ENCODE measurements at places on chromosomes 4 and X. TPM values are rescaled to one million over a fixed set of nuclear protein-coding genes. Genes with fewer than 3 reads are reported as not detected.

DNA sequence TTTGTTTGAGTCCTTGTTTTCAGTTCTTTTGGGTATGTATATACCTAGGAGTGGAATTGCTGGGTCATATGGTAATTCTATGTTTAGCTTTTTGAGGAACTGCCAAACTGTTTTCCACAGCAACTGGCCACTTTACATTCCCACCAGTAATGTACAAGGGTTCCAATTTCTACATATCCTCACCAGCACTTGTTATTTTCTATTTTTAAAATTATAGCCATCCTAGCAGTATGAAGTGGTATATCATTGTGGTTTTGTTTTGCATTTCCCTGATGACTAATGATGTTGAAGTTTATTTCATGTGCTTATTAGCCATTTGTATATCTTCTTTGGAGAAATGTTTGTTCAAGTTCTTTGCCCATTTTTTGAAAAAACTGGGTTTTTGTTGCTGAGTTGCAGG is 39.6 kb downstream of the TMEM164 start:
- no peak for DNase-seq

GRCh38 chrX:74104356-74105015 is 199.5 kb upstream of the ZCCHC13 start:
- DNase-seq: no peak

GRCh38 chrX:21699136-21699535 is 41.0 kb upstream of the KLHL34 start:
- no peak for DNase-seq

- no peak for DNase-seq
Observed at GRCh38 chr4:956531-957230, 16.7 kb downstream of the DGKQ start.

KIAA1210 gene
- total RNA-seq: not detected

- no peak for DNase-seq
Observed at GRCh38 chr4:75696071-75696470, 22.9 kb upstream of the G3BP2 start.

GRCh38 chr4:83010111-83010521 is 507 bp downstream of the LIN54 start:
- no peak for DNase-seq

- no peak for DNase-seq
Observed at GRCh38 chr4:35511851-35512250, 732.5 kb downstream of the ARAP2 start.

QDPR gene
- 43.4 TPM for total RNA-seq

- DNase-seq: peak; percentile 17
Observed at GRCh38 chrX:49308604-49309269, 5.3 kb downstream of the GAGE10 start.

GRCh38 chr4:33941854-33942253 is 2302.5 kb downstream of the ARAP2 start:
- DNase-seq: no peak

GRCh38 chr4:145481942-145482208 is 222 bp downstream of the SMAD1 start:
- no peak for DNase-seq

SSX3 gene
- not detected for total RNA-seq

CDK16 gene
- 193 TPM for total RNA-seq

CLDN22 gene
- total RNA-seq: not detected

- DNase-seq: peak; percentile 15
Observed at GRCh38 chrX:104343428-104344129, 88.8 kb upstream of the ESX1 start.

DNA sequence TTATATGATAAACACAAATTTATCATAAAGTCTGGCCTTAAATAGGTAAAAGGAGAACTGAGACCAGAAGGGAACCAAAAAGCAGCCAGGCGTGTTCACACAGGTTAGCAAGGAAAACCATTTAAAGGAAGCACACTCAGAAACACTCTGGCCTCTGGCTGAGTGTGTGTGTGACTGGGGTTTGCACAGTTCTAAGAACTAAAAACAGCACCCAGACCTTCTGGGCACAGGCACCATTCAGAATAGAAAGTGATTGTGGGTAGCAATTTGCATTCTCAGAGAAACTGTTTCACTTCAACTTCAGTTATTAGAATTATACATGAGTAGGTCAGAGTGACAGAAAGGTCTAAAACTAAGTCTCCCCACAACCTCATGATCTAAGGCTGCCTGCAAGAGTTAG is 10.0 kb downstream of the GPR82 start:
- DNase-seq: no peak

GRCh38 chr4:56708146-56708545 is 27.1 kb upstream of the HOPX start:
- no peak for DNase-seq

BBS7 gene
- 3.8 TPM for total RNA-seq

- DNase-seq: no peak
Observed at GRCh38 chr4:4759232-4759631, 100.2 kb upstream of the MSX1 start.

GRCh38 chr4:89026542-89026941 is 30.4 kb downstream of the FAM13A start:
- DNase-seq: no peak

DNA sequence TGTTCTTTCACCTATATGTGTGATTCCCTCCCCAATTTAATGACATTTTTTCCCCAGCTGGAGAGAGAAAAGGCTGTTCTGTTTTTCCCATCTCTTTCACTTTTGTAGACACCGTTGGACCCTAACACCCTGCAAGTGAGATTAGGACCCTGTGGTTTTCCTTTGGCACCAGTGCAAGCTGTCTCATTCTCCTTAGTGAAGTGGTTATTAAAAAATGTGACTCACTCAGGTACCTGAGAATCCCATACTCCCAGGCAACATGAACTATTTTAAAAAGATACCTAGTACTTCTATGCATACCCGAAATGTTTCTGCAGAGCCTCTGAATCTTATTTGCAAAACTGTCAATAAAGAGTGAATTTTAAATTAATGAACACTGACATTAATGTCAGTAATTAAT is 175.7 kb upstream of the TBC1D9 start:
- no peak for DNase-seq

ARMCX6 gene
- total RNA-seq: 36.0 TPM

CXCL8 gene
- total RNA-seq: 0.40 TPM

DNA sequence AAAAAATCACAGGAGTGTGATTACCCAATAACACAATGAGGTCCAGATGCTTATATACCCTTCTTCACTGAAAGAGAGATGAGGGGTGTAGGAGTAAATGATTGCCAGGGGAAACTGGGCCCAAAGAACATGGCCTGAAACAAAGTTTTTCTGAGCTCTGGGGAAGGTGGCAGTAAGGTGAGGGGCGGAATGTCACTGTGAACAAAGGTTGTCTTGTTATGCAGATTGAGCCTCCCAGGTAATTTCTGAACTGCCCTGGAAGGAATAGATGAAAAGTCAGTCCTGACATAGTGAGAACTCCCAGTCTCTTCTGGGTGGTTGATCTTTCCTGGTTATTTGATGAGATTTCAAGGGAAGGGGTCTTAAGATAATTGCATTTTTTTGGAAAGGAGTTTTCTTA is 2.5 kb upstream of the TMEM47 start:
- DNase-seq: no peak

TMPRSS11D gene
- total RNA-seq: not detected

- no peak for DNase-seq
Observed at GRCh38 chrX:77640702-77641101, 145.3 kb downstream of the ATRX start.

DNA sequence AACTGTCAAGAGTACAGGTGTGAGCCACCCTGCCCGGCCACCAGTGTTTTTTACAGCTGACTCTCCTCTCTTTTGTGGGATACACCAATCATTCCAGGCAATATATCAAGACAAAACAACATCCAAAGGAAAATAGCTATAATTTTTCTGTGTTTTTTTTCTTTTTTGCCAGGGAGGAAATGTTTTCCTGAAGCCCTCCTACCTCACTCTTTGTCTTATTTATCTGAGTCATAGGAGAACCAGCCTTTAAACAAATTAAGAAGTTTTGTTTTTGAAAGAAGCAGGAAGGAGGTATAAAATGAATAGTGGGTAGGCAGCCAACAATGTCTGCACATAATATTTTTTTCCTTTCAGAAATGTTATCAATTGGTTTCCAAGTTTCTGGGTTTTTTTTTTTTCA is 493.9 kb downstream of the CCSER1 start:
- no peak for DNase-seq

SAGE1 gene
- total RNA-seq: not detected

DNA sequence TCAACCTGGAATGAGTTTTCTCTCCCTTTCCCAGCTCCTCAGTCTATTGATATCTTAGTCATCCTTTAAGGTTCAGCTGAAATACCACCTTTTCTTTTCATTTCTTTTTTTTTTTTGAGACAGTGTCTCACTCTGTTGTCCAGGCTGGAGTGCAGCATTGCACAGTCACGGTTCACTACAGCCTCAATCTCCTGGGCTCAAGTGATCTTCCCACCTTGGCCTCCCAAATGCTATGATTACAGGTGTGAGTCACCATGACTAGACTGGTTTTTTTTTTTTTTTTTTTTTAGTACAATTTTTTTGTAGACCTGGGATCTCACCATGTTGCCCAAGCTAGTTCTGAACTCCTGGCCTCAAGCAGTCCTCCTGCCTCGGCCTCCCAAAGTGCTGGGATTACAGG is 28.9 kb downstream of the AFF1 start:
- no peak for DNase-seq

DNA sequence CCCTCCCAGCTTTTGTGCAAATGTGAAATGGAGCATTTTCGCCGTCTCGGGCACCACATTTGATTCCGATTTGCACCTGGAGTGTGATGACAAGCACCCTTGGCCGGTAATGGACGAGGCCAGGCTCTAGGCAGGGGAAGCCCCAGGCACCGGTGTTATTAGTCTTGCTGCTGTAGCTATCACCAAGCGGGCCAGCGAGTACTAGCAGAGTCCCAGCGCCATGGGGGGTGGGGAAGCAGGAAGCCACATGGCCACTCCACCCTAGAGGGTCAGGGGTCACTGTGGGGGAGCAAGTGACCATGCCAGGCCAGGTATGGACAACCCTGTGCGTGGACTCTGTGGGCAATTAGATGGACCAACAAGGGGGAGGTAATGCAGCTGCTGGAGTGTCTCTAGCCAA is 88.8 kb downstream of the CPZ start:
- DNase-seq: no peak

GRCh38 chrX:13721819-13722519 is 12.5 kb downstream of the TRAPPC2 start:
- DNase-seq: no peak

GRCh38 chrX:108399418-108400165 is 38.6 kb downstream of the COL4A6 start:
- DNase-seq: no peak

DNA sequence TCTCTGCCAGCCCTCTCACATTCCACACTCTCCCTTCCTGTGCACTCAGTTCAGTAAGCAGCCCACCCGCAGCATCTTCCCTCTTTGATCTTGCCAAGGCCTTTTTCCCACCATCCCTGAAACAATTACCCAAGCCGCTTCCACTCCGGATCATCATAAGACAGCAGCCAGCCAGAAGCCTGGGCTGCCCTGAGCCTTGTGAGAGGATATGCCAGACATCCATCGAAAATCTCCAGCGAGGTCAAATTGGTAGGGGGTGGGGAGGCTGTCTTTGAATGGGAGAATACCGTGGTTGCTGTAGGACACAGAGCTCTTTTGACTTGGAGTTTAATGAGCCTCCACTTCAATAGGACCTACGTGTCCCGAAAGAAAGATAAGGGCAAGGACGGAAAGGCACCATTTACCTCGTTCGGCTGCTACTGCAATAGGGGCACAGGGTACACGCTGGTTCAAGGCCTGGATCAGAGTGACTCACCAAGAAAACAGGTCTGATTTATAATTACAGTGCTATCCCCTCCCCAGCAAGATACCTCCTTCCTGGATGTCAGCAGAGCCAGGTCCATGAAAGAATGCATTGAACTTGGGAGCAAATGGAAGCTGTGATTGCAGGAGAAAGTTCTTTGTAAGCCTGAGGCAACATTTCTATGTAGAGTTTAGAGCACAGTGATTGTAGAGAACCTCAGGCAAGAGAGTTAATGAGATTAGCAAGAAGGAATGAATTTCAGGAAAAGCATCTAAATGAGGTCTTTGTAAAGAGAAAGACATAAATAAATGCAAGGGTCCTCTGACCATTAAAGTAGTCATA is 39.5 kb downstream of the AMOT start:
- no peak for DNase-seq

ARHGAP24 gene
- total RNA-seq: 32.0 TPM

PNMA3 gene
- total RNA-seq: 2.2 TPM

DNA sequence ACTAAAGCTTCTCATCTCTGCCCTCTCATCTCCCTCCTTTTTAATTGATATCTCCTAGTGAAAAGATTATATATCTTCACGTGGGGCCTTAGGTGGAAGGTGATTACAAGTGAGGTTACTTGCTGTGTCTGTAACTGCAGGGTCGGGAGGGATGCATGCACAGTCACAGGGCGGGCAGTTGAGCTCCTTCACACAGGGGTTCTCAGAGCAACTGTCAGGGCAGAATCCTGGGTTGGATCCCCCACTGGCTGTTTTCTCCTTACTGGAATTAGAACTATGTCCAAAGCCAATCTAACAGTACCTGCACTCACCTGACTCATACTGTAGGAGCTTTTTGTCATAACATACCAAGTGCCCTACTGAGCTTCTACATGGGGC is 141.1 kb downstream of the AASDH start:
- no peak for DNase-seq

ZNF141 gene
- 6.3 TPM for total RNA-seq

DNA sequence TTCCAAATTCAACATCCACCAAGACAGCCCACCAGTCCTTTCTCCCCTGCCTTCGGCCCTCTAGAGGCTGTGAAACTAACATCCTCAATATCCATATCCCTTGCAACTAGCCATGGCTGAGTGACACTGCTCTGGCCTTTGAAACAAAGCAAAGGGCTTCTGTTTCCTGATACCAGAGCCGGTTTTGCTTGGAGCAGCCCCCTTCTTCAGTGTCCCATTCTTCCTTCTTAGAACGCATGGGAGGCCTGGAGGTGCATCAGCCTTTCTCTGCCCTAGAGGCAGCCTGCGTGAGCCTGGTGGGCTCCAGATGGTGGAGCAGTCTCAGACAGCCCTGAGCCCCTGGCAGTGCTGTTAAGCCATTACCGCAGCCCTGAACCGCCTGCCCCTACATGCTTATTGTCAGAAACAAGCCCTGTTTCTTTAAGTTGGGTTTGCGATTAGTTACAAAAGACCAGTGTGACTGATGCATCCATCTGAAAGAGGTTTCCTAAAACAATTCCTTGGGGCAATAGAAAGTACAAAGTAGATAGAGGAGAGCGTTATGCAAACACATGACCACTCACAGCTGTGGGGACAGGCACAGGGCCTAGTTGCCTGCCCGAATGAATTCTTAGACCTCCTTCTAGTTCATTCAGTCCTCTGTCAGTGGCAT is 74.1 kb downstream of the EVC start:
- no peak for DNase-seq

DNA sequence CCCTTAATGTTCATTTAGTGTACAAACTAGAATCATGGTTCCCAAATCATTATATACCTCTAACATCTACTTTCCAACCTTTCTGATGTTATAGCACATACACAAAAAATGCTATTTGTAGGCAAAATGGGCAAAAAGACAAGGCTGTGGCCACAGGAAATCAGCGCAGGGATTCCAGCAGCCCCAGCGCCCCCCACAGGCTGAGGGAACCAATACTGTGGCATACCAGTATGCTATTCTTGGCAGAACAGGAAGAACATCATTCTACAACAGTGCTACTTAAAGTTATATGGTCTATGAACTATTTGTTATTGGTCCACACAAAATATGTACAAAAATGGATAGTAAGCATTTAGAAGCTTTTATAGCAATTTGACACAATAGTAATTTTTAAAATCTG is 25.3 kb downstream of the STEEP1 start:
- DNase-seq: no peak

HTN1 gene
- total RNA-seq: not detected

RHOXF2B gene
- total RNA-seq: not detected

EPGN gene
- not detected for total RNA-seq

All from heart right ventricle (tissue), 16 donors.